ENCODE measurements at places on chromosomes 12 and 14.

DNA sequence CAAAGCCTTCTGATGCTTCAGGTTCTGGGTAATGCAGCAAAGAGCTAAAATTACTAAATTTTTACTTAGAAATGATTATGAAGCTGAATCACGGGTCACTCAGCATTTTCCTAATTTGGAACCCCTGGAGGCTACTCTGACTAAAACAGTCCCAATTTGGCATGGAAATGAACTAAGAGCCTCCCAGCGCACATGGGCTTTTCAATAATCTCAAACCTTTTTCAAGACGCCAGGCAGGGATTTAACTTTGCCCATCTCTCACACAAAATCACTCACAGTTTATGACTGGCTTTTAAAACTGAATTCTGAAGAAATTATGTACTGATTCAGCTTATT, 68.3 kb downstream of the LLPH start:
- no peak for DNase-seq

DNA sequence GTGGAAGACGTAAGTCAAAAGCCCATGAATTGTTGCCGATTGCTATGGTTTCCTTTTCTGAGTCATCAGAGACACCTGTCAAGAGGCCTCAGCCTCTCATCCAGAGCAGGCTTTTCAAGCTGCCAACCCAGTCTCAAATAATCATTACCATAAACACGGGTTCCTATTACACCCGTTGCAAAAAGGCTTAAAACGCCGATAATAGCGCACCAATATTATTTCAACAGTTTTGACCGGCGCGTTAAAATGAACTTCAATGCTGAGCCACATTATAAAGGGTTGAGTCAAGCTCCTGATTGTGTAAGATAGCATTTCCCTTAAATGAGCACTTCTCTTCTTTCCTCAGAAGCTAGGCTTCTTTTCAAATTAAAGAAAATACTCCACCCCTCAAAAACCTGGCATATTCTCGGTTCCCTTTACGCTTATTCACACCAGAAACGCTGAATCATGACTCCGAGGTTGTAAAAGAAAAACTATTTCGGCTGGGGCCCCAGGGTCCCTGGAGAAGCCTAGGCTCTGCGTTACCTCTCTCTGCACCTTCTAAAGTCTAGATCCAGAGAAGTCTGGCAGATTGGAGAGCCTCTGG, 1.4 kb downstream of the TMTC1 start:
- peak; percentile 47 for DNase-seq

- DNase-seq, result no peak
These were observed 92.3 kb upstream of the BCAT1 start for GRCh38 chr12:25041006-25041741.

- DNase-seq, result no peak
These were observed 25.2 kb downstream of the PTPN11 start for GRCh38 chr12:112443916-112444315.

DNA sequence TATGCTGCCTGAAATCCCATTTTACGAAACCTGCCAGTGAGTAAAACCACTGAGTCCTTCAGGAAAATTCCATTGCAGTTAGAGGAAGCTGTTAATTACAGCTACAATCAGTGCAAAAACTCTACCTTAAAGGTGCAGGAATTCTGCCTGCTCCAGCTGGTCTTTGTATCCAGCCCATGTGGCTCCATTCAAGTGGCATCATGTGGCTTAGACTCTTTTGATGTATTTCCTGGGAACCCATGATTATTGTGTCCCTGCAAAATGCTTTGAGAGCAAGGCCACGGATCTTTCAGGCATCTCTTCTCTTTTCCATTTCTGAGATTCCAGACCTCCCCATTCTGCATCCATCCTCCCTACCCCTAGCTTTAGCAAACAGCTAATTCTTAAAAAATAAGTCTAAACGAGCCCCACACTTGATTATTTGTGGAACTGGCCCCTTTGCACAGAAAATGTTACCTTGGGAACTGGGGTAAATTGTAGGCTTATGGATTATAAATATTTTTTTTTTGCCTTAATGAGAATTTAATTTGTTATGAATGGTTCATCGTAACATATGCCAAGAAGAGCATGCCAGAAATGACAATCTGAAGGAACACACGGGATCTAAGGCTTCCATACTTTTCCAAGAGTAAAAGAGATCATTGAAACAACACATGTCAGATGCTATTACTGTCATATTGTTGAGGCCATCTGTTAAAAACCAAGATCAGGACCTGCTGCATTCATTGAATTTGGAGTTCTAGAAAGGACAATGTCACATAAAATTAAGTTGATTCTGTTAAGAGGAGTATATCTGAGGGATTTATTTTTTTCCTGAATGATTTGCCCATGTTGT, 144.6 kb downstream of the TPH2 start:
- DNase-seq, result no peak

DNA sequence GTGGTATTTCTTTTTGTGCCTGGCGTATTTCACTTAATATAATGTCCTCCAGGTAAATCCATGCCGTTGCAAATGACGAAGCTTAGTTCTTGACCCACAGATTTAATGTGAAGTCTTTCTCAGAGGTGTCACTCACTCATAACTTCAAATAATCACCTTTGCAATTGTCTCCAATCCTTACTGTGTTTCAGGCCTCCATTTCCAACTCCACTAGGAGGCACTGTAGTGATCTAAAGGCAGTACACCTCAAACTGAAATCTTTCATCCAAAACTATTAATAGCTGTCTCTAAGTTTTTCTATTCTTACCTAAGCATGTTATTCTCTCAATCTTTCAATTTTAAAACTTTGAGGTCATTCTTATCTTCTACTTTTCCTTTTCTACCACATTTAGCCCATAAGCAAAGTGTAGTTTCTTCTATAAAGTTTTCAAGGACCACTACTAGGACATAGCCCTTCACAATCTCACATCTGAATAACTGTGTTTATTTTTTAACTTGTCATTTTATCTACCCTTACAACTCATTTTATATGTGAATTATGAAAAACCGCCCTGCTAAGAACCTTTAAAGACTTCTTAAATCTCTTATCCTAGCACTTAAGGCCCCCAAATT, 25.5 kb upstream of the FBXO34 start:
- no peak for DNase-seq

GRCh38 chr12:116141110-116141832, 136.2 kb downstream of the MED13L start:
- DNase-seq, result no peak

- no peak for DNase-seq
These were observed 213.1 kb downstream of the CHST11 start for GRCh38 chr12:104669851-104670337.

GRCh38 chr14:92088494-92088893, 17.9 kb downstream of the ATXN3 start:
- no peak for DNase-seq

- DNase-seq, result no peak
These were observed 33.0 kb upstream of the ATF7IP start for GRCh38 chr12:14332482-14332881.

GRCh38 chr12:47946413-47947323, 16.7 kb upstream of the TMEM106C start:
- peak; percentile 51 for DNase-seq

DNA sequence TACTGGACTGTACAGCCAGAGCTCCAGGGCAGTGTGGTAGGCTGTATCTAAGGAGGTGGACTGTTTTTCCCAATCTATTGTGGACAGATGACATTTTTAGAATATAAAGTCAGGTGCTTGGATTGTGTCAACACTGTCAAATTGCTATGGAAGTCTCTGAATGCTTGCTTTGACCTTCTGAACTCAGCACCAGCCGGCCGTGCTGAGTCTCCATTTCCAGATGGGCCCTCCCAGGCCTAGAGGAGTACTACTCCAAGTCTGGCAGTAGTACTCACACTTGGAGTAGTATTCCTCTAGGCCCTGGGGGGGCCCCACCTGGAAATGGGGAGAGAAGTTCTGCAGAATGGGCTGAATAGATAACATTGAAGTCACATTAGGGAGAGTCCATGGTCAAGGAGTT, 16.2 kb upstream of the KCNK13 start:
- no peak for DNase-seq

DNA sequence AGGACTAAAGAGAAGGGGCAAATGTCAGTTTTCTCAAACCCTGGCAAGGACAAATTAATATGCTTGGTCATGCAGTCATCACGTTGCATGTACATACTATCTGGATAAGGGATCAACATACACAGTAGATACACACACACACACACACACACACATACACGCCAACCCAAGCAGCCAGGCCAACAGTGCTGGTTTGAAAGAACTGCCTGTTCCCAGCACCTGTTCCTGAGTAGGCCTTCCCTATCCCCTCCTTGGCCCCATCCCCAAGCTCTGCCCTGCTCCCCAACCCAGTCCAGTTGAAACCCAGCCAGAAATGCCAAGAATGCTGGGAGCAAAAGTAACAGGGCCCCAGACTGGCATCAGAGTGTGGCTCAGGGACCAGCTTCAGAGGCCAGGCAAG, 4.4 kb downstream of the ITGA7 start:
- no peak for DNase-seq

- no peak for DNase-seq
These were observed 11.5 kb downstream of the ARHGEF40 start for GRCh38 chr14:21081521-21082142.

GRCh38 chr14:74935360-74935680, 12.3 kb upstream of the RPS6KL1 start:
- DNase-seq, result no peak

GRCh38 chr14:96285667-96286066, 29.7 kb downstream of the BDKRB1 start:
- DNase-seq, result no peak

DNA sequence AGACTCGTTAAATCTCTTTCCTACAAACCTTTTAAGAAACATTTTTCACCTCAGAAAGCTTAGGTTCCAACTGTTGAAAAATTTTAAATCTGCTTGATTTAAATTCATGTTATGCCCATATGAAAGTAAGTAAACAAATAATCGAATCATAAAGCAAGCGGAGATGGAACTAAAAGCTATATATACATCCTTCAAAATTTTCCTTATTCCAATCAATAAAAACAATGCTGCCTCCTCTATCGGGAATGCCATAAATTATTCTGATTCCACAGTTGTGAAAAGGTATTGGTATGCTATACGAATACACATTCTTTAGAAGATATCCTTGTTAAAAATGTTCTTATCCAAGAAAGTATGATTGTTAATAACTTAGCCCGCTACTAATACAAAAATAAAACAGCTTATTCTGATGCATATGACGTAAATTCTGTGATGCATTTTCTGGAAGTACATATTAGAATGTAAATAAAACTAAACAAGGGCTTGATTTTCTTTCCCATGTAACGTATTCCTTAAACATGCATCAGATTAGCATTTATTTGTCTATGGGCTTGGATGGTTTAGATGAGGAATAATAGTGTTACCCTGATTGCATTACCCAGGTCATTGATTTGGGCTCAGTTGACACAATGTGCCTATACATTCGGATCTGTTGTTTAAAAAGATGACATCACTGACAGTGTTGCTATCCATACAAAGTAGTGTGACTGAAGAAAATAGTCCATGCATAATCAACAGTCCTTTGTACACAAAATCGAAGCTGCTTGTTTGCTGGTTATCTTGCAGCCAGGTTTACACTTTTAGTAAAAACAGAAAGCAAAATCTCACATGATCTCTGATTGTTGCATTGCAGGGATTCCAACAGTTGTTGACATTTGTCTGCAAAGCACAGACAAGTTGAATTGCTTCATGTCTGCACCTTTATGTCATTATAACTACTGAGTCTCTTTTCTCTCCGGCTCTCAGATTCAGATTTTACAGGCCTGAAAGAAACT, 656 bp upstream of the DTD2 start:
- no peak for DNase-seq

GRCh38 chr14:79781882-79782281, 429.4 kb downstream of the DIO2 start:
- DNase-seq, result peak; percentile 31

DNA sequence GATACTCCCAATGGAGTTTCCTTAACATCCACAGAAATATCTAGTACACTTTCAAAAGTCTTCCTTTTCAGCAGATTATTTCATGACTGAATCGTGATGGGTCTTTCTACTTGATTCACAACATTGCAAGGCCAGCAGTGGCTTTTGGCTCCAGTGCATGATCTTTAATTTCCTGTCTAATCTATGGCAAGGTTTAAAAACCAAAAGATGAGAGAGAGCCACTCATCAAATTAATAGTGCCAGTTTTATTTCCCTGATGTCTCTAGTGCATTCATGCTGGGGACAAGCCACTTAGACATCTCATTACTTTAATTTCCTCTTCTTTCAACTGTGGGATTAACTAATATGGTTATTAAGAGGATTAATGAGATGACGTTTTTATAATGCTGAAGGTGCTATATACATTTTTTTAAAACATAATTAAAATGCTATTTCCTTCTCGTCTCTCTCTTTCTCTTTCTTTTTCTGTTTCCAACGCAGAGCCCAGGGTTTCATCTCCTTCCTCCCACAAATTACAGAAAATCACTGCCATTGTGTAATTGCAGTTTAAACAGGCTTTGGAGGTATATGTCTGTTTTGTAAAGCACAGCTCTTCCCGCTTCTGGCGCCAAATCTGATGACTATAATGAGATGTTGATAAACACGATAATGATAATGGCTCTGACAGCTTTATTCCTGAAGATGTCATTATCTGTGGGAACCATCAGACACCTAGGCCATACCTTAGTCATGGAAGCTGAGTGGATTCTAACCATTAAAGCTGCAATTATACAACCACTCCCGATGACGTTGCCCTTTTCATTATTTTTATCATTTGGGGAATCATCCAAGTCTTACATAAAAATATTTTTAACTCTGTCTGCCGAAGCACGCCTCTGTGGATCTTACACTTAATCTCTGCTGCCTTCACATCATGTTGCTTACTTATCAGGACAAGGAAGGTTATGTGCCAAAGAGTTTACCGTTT, 103.1 kb upstream of the PPM1H start:
- no peak for DNase-seq

DNA sequence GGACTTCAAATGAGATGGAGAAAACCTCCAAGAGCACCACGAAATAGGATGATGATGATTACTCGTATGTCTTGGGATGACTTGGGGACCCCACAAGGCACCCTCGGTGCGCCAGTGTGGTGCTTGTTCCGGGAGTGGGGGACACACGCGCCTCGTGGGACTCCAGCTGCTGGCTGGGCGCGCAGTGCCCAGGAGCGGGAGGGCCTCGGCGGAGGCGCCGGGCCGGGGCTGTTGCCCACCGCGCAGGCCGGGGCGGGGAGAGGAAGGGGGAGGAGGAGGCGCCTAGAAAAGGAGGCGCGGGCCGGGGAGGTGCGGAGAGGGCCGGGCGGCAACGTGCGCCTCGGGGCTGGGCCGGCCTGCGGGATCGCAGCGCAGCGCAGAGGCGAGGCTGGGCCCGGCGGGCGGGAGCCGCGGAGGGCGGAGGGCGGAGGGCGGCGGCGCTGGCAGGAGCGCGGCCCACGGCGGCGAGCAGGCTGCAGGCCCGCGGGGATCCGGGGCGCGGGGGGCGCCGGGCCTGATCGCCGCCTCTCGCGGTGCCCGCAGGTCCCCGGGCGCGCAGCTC, at the start of gene RFLNA:
Gene RFLNA, plus strand, starts transcription at position 314 of the 562 bp plus-strand sequence. CDS start 337 bp downstream, outside the sequence.
- DNase-seq, result no peak

DNA sequence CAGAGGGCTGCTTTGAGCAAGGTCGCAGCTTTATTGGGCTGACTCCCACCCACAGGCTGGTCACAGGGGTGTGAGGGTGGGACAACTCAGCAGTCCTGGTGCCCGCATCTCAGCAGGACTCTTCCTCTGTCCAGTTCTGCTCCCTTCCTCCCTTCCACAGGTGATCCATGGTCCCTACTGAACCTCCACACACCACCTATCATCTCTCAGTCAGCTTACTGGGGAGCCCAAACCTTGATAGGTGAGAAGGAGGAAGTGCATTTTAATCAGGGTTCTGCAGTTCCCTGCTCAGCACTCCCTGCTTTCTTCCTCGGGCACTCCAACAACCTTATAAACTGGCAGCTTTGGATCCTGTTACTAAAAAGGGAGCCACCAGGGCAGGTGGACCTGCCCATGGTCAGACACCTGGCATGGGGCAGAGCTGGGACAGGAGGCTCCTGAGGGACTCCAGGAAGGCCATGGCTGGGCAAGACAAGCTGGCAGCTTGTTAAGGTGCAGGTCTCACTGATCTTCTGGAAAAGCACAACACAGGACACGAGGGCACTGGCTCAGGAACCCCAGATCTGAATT, 664.6 kb downstream of the BCL11B start:
- no peak for DNase-seq

Data from fibroblast of skin of scalp (primary cell).